Activated CD8-positive, alpha-beta memory T cell treated with anti-CD3 and anti-CD28 coated beads for 36 hours (primary cell): ENCODE measurements at places on chromosomes 4 and X. TPM values are rescaled to one million over a fixed set of nuclear protein-coding genes. Genes with fewer than 3 reads are reported as not detected.

Gene ADH1C
- total RNA-seq = not detected

Gene NXF2B
- not detected for total RNA-seq

Gene SHOX
- not detected for total RNA-seq

Gene USP17L26
- not detected for total RNA-seq

Gene DRD5
- not detected for total RNA-seq

Gene SMIM20
- 24.2 TPM for total RNA-seq

Gene COL4A5
- total RNA-seq = not detected

Gene PWWP3B
- not detected for total RNA-seq

Gene GDPD2
- total RNA-seq = not detected

Gene HSFX4
- total RNA-seq = not detected

Gene LGI2
- total RNA-seq = not detected

Gene CT45A5
- total RNA-seq = not detected
